SHP77 (cell line): ENCODE measurements at places on chromosomes 12 and 14.

DNA sequence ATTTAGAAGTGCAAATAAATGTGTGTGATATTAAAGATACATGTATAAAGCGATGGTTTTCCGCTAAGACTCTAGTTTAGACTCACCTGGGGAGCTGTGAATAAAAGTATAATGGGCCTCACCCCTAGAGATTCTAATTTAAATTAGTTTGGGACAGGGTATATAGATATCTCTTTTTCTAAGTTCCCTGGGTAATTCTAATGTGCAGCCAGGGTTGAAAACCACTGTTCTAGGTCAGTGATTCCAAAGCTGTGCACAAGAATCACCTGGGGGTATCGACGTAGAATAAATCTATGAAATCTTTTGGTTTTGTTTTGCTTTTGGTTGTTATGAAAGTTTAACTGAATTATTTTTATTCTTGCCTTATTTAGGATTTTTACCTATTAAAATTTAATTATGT is 302.1 kb downstream of the KCNH5 start:
- no peak for DNase-seq

GRCh38 chr14:104688505-104689108 is 811 bp upstream of the INF2 start:
- no peak for DNase-seq

DNA sequence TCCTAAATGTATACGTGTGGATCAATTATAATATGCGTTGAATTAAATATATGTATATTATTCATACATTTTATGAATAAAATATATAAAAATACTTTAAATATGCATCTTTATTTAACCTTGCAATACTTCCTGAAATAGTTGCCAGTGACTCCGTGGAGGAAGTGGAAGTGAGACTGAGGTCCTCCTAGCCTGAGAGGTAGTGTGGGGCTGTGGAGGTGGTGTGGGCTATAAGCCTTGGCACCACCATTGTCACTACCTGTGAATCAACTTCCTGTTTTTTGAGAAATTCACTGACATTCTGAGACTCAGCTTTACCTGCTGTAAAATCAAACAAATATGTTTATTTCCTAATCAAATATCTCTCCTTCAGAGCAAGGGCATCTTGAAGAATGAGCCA is 514.2 kb downstream of the VRK1 start:
- DNase-seq = no peak

DNA sequence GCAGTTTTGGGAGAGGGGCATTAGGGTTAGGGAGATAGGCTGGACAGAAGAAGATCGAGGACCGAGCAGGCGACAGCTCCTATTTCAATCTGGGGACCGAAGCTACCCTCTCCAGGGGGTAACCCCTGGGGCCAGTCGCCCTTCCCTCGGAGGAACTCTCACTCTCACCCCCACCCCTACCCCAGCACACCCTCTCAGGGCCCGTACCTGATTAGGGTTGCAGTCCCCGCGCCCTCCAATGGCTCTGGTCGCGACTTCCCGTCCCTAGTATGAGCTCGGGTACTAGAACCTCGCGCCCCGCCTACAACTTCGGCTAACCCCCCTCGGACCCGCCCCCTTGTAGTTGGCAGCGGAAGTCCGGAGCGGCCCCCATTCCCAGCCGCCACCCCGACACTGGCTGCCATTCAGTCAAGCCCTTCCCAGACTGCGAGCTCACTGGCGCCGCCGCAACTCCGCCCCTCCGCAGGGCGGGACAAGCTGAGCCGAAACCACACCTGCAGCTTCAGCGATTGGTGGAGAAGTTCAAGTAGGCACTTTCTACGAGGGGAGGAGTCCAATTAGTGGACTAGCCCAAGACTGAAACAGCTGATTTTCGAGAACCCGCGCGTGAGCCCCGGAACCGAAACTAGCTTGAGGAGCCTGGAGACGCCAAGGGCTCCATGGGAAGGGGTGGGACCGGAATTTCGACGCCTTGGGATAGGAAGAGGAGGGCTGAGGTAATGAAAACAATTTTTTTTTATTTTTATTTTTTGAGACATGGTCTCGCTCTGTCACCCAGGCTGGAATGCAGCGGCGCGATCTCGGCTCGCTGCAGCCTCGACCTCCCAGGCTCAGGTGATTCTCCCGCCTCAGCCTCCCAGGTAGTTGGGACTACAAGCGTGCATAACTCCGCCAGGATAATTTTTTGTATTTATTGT is at the start of gene STAT2:
Gene STAT2 (minus strand): TSS at position 257 of the 917 bp plus-strand sequence. CDS start 3,536 bp downstream, outside the sequence.
- DNase-seq = peak; percentile 96

GRCh38 chr12:16352481-16352880 is 5.0 kb downstream of the MGST1 start:
- DNase-seq = no peak

GRCh38 chr12:100238801-100239200 is 28.1 kb downstream of the DEPDC4 start:
- DNase-seq = no peak

GRCh38 chr14:69473260-69473659 is 11.3 kb upstream of the PLEKHD1 start:
- DNase-seq = no peak

DNA sequence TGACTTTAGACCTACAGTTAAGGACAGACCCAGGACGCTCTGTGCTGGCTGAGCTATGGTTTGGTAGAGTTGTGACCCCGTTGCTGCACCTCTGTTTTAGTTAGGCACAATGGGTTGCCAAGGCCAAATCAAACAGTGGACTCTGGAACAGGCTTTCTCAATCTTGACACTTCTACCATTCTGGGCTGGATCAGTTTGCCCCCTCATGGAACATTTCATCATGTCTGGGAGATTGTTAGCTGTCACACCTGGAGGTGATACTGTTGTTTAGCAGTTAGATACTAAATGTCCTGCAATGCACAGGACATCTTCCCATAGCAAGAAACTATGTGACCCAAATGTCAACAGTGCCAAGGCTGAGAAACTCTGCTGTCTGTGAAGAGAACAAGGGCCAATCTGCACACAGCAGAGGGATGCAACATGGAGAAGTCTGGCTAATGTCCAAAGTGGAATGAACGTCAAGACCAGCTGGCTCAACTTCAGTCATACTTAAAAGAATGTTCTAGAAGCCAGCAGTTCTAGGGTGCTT is 65.6 kb upstream of the DICER1 start:
- DNase-seq = no peak

DNA sequence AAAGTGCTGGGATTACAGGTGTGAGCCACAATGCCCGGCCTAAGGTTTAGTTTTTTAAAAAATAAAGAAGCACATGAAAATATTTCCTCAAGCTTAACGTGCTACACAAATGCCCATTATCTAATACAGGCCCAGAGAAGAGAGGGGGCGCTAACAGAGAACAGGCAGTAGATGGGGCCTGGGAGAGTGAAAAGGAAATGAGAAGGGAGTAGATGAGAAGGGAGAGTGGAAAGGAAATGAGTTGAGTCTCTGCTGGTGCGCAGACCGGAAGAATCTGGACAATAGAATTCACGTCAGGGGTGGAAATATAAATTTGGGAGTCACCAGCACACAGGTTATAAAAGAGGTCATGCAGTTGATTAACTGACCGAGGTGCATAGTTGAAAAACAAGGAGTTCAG is 10.7 kb downstream of the PXN start:
- no peak for DNase-seq

DNA sequence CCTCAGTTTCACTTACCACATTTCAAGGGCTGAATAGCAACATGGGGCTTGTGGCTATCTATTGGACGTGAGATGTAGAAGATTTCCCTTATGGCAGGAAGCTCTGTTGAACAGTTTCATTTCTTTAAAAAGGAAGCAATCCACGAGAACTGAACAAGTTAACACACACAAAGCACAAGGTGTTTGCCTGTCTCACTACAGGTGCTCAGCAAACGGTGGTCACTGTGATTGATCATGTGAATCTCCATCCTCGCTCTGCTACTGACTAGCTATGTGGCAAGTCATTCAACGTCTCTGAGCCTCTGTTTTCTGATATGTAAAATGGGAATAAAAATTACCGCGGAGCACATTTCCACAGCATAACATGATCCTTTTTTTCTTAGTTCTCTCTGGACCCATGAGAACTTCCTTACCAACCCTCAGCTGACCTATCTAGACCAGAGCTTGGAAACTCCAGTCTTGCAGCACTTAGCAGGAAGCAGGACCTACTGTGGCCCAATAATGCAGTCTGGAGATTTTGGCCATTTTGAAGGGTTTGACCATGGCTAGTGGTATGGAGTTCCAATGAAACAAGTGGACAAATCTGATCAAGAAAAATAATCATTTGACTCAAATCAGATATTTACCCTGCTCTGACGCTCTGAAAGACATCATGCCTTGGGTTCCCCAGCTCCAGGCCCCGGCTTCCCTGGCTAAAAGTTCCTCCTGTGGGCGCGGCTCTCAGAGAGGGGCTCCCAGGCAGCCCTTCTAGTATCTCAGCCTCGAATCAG is 278.8 kb downstream of the ZFP36L1 start:
- no peak for DNase-seq

- no peak for DNase-seq
Measured at GRCh38 chr12:14326699-14327098, 38.8 kb upstream of the ATF7IP start.

DNA sequence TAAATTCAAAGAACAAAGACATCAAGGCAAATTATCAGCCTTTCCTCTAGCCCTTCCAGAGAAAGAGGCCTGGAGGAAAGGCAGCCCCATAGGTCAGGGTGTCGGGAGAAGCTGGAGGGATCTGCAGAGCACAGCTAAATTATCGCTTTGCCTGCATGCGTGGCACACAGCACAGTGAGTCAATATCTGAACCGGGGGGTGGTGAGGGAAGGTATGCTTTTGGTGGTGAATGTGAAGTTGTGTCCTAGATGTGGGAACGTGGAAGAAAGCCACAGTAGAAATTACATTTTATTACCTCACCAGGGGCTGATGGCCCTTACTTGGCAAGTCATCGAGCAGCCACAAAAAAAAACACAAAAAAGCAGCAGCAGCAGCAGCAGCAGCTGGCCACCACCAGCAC is 243.2 kb downstream of the EGLN3 start:
- peak; percentile 49 for DNase-seq

DNA sequence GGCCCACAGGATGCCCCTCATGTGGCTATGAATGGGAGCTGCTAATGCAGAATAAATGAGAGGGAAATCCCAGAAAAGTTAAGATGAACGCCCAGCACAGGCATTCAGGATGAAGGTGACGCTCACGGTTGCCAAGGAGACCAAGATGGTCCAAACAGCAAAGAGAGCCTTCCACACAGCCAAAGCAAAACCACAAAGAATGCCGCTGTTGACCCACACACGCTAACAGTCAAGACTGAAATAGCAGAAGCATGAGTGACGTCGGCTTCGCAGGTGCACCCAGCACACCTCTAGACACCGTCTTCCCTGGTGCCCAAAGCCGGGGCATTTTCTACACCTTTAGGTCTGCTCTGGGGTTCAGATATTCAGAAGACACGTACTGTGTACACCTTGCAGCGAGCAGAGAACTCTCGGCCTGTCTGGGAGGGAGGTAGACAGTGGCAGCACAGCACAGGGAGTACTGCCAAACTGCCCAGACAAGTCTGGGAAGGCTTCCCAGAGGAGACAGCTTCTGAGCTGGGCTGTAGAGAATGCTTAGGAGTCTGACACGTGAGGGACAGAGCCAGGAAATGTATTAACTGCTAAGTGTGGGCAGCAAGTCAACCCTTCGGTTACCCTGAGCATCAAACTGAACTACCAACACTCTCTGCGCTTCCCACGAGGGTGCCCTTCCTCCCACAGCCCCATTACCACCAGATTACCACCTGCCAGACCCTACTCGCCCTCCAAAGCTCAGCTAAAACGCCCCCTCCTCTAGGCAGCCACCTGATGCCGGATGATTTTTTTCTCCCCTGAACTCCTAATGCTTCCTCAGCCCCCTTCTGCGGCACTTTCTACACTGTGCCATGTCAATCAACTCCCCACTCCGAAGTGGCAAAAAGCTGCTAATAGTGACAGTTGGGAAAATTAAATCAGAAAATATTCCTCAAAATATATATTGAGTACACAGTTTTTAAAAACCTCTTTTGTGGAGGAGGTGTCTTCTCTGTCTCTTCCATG is 50.1 kb downstream of the CCDC88C start:
- no peak for DNase-seq

DNA sequence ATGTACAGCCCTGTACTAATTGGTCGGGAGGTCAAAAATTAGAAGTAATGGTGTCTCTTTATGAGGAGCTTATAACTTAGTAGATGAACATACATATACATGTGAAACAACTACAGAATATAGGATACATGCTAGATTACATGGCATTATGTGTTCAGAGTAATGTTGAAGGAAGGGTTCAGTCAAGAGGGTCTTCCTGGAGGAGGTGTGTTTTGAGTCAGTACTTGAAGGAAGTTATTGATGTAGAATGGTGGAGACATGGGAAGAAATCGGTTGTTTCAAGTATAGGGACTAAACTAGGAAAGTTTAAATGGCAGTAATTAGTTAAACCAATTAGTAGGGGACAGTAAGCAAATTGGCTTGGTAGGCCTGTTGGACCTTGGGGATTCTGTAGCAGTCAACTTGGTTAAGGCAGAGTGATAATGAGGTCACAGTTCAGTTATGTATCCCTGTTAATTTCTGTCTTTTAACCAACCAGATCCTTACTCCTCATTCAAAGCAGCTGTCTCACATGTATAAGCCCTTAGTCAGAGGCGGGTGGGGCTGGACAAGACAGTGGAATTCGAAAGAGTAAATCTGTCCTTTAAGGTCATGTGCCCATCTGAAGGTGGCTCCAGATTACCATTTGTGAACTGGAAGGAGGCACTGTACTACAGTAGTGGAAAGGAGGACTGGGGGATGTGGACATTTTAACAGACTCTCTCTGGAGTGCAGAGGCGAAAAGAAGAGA is 3.5 kb upstream of the ANKRD52 start:
- no peak for DNase-seq

- DNase-seq = no peak
Measured at GRCh38 chr14:73125746-73126145, 10.6 kb upstream of the PSEN1 start.

- DNase-seq = no peak
Measured at GRCh38 chr12:92434607-92435025, 268.2 kb upstream of the PLEKHG7 start.

DNA sequence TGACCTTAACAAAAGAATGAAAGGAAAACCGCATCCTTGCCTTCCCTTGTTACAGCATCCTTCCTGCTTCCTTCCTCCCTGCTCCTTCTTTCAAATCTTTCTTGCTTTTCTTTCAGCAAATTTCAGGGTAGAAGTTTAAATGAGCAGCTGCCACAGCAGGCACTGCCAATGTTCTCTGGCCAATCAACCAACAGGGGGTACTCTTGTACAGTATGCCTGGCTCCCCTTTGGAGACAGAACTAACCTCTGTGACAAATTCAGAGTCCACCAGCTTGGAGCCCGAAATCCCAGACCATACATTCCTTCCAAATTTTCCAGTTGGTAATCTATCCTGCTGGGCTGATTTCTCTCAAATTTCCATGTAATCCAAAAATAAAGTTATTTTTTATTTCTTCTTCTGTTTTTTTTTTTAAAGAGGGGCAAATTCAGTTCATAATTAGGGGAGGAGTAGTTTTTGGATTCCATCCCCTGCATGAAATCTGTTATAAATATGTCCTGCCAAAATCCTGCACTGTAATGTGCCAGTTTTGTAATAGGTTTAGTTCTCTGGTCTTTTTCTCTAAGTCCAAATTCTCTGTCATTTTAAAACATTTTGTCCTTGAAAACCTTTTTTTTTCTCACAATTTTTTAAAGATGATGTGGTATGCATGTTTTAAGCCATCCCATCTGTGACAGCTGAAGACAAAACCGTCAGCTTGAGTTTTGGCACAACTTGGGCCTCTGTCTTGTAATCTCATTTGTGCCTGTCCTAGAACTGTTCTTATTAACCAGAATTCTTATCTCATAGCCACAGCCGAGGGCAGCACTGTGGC is 610.0 kb upstream of the LMO3 start:
- no peak for DNase-seq

- no peak for DNase-seq
Measured at GRCh38 chr14:83556065-83556464, 1973.9 kb upstream of the FLRT2 start.

GRCh38 chr12:5114436-5114835 is 70.8 kb downstream of the KCNA5 start:
- DNase-seq = no peak
